Mesothelial cell of epicardium (in vitro differentiated cells): ENCODE measurements at places on chromosomes 5 and 9. TPM values are rescaled to one million over a fixed set of nuclear protein-coding genes. Genes with fewer than 3 reads are reported as not detected.

- peaks cover 4% of the 10 kb centered on the region for H3K27me3 ChIP-seq
- DNase-seq = no peak
- H3K36me3 ChIP-seq = no peaks in the 10 kb centered on the region
These were observed 123.0 kb downstream of the COL23A1 start for GRCh38 chr5:178467205-178467567.

Gene SECISBP2
- total RNA-seq = 71.3 to 78.0 TPM (median 75.2 TPM) in 3 replicates

DNA sequence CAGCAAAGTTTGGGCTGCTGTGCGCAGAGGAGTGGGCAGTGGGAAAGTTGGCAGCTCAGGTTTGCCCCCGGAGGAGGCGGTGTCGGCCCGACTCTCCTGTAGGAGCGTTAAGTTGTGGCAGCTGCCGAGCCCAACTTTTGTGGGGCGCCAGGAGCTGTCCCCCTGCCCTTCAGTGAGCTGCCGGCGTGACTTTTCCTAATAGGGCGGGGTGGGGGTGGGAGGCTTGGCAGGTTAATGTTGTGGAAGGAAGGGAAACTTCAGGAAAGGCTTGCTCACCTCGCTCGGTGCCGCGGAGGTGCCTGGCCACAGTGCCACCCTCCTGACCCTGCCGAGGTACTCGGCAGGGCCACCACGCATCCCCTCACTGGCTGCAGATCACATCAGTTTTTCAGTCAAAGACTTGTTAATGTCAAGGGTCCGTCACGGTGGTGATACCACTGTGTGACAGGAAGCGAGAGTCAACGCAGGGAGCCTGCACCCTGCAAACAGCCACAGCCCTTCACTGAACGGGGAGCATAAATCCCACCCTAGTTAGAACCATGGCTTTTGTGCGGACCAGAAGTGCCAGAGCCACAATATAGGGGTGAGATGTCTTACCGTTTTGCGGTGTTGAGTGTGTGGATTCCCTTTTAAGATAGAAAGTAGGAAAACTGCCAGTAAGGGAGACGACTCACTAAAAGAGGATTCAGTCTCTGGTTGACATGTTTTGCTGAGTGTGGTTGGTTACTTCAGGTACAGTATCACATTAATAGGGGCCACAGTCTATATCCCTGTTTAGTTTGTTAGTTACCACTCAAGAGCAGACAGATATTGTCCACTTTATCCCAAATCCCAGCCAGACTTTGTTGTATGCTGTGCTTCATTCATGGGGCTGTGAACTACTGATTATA is 796 bp downstream of the LNPEP start:
- H3K27me3 ChIP-seq = no peaks in the 10 kb centered on the region
- H3K27ac ChIP-seq = peak overlapping the region; percentile 86

- peak; percentile 64 for DNase-seq
- H3K36me3 ChIP-seq = no peaks in the 10 kb centered on the region
- peaks cover 69% of the 10 kb centered on the region for H3K27me3 ChIP-seq
- H3K4me1 ChIP-seq = peaks cover 31% of the 10 kb centered on the region
These were observed 8.1 kb downstream of the MCIDAS start for GRCh38 chr5:55218967-55219366.

DNA sequence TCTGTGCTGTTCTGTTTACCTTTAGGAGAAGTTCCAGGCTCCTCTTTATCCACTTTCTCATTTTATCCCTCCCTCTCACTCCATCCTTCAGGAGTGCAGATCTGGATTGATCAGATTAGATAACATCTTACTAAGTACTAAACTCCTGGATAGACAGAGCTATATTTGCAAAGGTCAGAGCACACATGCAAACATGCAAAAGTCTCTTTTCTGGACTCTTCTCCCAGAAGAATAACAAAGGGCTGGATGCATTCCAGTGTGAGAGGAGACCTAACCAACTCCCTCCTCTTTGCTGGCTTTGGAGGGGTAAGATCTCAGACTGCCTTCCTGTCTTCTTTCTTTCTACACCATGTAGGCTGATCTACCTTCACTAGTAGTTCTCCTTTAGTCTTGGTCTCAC is 21.4 kb downstream of the GARNL3 start:
- H3K4me3 ChIP-seq = no peak overlapping the region
- peaks cover 18% of the 10 kb centered on the region for H3K4me1 ChIP-seq
- no peaks in the 10 kb centered on the region for H3K36me3 ChIP-seq
- H3K27ac ChIP-seq = peak overlapping the region; percentile 2
- no peaks in the 10 kb centered on the region for H3K27me3 ChIP-seq

DNA sequence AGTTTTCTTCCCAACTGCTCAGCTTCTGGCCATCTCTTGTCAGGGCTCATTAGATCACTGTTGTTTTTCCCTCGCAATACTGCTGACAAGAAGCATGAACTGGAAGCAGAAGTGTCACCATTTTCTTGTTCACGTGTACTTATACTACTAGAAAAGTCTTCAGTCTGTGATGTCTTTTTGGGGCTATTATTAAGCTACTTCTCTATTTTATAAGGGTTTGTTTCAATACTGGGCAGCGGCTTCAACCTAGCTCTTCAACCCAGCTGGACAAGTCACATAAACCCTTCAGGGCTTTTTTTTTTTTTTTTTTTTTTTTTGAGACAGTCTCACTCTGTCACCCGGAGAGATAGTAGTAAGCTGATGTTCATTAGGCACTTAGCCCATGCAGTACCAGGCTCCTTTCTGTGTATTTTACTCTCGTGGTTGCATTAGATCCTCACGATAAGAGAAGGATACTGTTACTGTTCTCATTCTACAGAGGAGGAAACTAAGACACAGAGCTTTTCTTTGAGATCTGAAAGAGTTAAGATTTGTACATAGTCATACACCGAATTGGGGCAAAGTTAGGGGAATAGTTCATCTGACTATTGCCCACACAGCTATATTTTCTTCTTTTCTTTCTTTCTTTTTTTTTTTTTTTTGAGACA is 20.5 kb downstream of the RAPGEF1 start:
- no peak overlapping the region for H3K4me3 ChIP-seq
- no peaks in the 10 kb centered on the region for H3K27me3 ChIP-seq
- peaks cover 10% of the 10 kb centered on the region for H3K36me3 ChIP-seq

DNA sequence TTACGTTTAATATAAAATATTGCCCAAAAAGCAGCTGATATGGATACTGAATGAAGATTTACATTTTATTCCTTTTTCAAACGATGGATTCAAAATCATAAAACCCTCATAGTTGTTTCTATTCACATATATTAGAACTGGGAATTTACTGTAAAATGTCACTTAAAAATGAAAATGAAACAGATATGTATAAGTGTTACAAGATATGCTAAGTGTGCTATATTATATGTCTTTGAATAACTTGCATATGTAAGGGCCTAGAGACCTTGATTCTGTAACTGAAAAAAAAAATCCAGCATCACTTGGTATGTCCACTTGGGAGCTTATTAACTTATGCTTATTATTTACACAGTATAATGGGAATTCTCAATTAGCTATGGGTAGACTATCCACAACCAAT is 43.2 kb downstream of the RFX3 start:
- H3K4me3 ChIP-seq = no peak overlapping the region
- no peaks in the 10 kb centered on the region for H3K27me3 ChIP-seq
- no peak for DNase-seq
- H3K4me1 ChIP-seq = peaks cover 6% of the 10 kb centered on the region
- H3K27ac ChIP-seq = no peak overlapping the region

GRCh38 chr9:34559624-34560455 is 29.7 kb downstream of the CNTFR start:
- H3K36me3 ChIP-seq = peaks cover 4% of the 10 kb centered on the region
- H3K27ac ChIP-seq = peak overlapping the region; percentile 48
- H3K27me3 ChIP-seq = peaks cover 21% of the 10 kb centered on the region
- peak overlapping the region; percentile 3 for H3K4me3 ChIP-seq
- peaks cover 43% of the 10 kb centered on the region for H3K4me1 ChIP-seq
- no peak for DNase-seq

Gene PTGES
- 28.4 to 30.1 TPM (median 29.6 TPM) in 3 replicates for total RNA-seq

DNA sequence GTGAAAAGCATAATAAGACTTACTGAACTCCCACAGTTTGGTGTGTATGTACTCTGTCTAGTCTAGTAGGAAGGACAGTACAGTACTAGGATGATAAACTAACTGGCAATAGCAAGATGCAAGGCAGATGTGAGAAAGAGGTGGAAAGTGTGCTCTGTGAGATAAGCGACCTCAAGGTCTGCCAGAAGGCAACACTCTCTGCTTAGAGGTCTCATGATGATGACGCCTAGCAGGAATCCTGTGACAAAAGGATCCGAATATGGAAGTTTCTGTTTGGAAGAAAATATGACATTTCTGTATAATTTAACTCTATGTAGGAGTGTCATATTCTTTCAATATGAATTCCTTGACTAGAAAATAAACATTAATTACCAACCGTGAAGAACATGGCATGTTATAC is 112.2 kb downstream of the PLPPR1 start:
- H3K4me1 ChIP-seq = no peaks in the 10 kb centered on the region
- no peak overlapping the region for H3K4me3 ChIP-seq
- DNase-seq = no peak
- no peak overlapping the region for H3K27ac ChIP-seq
- H3K27me3 ChIP-seq = peaks cover 14% of the 10 kb centered on the region

- no peaks in the 10 kb centered on the region for H3K4me1 ChIP-seq
- no peaks in the 10 kb centered on the region for H3K36me3 ChIP-seq
- H3K4me3 ChIP-seq = no peak overlapping the region
- DNase-seq = no peak
These were observed 1040.8 kb downstream of the TAF11L14 start for GRCh38 chr5:18675041-18675440.

DNA sequence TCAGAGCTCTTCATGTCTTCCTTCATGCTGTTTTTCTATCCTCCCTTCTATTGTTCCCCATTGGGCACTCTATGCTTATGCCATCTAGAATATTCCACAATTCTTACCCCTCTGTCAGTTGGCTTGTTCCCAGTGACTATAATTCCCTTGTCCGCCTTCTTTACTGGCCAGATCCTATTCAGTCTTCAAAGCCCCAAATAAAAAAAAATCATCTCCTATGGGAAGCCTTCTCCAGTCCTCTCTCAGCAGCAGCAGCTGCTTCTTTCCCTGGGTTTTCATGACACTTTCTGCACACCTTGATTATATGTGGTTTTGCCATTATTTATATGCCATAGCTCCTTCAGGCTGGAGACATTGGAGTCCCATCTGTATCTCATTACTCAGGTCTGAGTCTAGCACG is 54.6 kb upstream of the TNFAIP8 start:
- H3K36me3 ChIP-seq = peaks cover 7% of the 10 kb centered on the region
- DNase-seq = no peak
- no peaks in the 10 kb centered on the region for H3K27me3 ChIP-seq
- peak overlapping the region; percentile 82 for H3K27ac ChIP-seq

Gene INSYN2B
- 0.49 to 0.61 TPM (median 0.56 TPM) in 3 replicates for total RNA-seq

- H3K36me3 ChIP-seq = peaks cover 6% of the 10 kb centered on the region
- no peak overlapping the region for H3K27ac ChIP-seq
- H3K27me3 ChIP-seq = peaks cover 14% of the 10 kb centered on the region
These were observed 32.3 kb downstream of the NTRK2 start for GRCh38 chr9:84701801-84702200.
